ENCODE measurements at places on chromosomes 2 and 18. TPM values are rescaled to one million over a fixed set of nuclear protein-coding genes. Genes with fewer than 3 reads are reported as not detected.

ATG9A gene
- 24.0 TPM for polyA plus RNA-seq

GKN1 gene
- not detected for polyA plus RNA-seq

SKOR2 gene
- not detected for polyA plus RNA-seq

SPATA3 gene
- not detected for polyA plus RNA-seq

EFHD1 gene
- 280 TPM for polyA plus RNA-seq

OR6B2 gene
- not detected for polyA plus RNA-seq

ARL5A gene
- 18.1 TPM for polyA plus RNA-seq

FAM237A gene
- polyA plus RNA-seq, result not detected

GPR55 gene
- not detected for polyA plus RNA-seq

ANTXR1 gene
- polyA plus RNA-seq, result 7.0 TPM

SFTPB gene
- polyA plus RNA-seq, result 0.92 TPM

RTTN gene
- 6.3 TPM for polyA plus RNA-seq

UGT1A3 gene
- polyA plus RNA-seq, result 0.47 TPM

PROKR1 gene
- not detected for polyA plus RNA-seq

DRC1 gene
- not detected for polyA plus RNA-seq

CABLES1 gene
- 7.6 TPM for polyA plus RNA-seq

FAM98A gene
- polyA plus RNA-seq, result 31.3 TPM

C18orf54 gene
- polyA plus RNA-seq, result 0.65 TPM

NEU2 gene
- polyA plus RNA-seq, result not detected

DOCK10 gene
- 2.1 TPM for polyA plus RNA-seq

CNTNAP5 gene
- not detected for polyA plus RNA-seq

PROM2 gene
- polyA plus RNA-seq, result 55.6 TPM

ZNF892 gene
- polyA plus RNA-seq, result 0.34 TPM

CYP26B1 gene
- polyA plus RNA-seq, result 3.1 TPM

VSNL1 gene
- polyA plus RNA-seq, result 1.0 TPM

TUBA3D gene
- not detected for polyA plus RNA-seq

DHRS9 gene
- polyA plus RNA-seq, result not detected

SLC11A1 gene
- 1.2 TPM for polyA plus RNA-seq

PTPRM gene
- polyA plus RNA-seq, result 52.4 TPM

SEPTIN2 gene
- polyA plus RNA-seq, result 187 TPM

SH3RF3 gene
- polyA plus RNA-seq, result 1.7 TPM

KYNU gene
- 14.5 TPM for polyA plus RNA-seq

TEX44 gene
- not detected for polyA plus RNA-seq

ALPP gene
- polyA plus RNA-seq, result not detected

CCDC148 gene
- 6.6 TPM for polyA plus RNA-seq

CGREF1 gene
- 3.8 TPM for polyA plus RNA-seq

ASB3 gene
- 8.0 TPM for polyA plus RNA-seq

CSRNP3 gene
- 3.3 TPM for polyA plus RNA-seq

TDRD15 gene
- not detected for polyA plus RNA-seq

CCDC68 gene
- 2.6 TPM for polyA plus RNA-seq

ERICH2 gene
- 4.0 TPM for polyA plus RNA-seq

C2orf80 gene
- polyA plus RNA-seq, result not detected

MSH2 gene
- polyA plus RNA-seq, result 7.2 TPM

CRACDL gene
- polyA plus RNA-seq, result 4.3 TPM

ASPRV1 gene
- 2.1 TPM for polyA plus RNA-seq

G6PC2 gene
- polyA plus RNA-seq, result not detected

RASGRP3 gene
- 7.8 TPM for polyA plus RNA-seq

KLHL41 gene
- polyA plus RNA-seq, result 0.71 TPM

CD226 gene
- polyA plus RNA-seq, result 0.28 TPM

FHOD3 gene
- 28.0 TPM for polyA plus RNA-seq

MOB4 gene
- polyA plus RNA-seq, result 16.5 TPM

PRSS56 gene
- polyA plus RNA-seq, result not detected

SLC9A2 gene
- polyA plus RNA-seq, result 5.6 TPM

COL4A3 gene
- polyA plus RNA-seq, result 20.8 TPM

REEP1 gene
- polyA plus RNA-seq, result 3.3 TPM

STPG4 gene
- not detected for polyA plus RNA-seq

KANSL1L gene
- polyA plus RNA-seq, result 11.6 TPM

ACTR2 gene
- polyA plus RNA-seq, result 38.5 TPM

CRYGC gene
- not detected for polyA plus RNA-seq

MEIS1 gene
- polyA plus RNA-seq, result 7.3 TPM

Measured in kidney (tissue), 22 donors.